Pancreas (tissue), 10 donors: ENCODE measurements at places on chromosomes 6 and 20. TPM values are rescaled to one million over a fixed set of nuclear protein-coding genes. Genes with fewer than 3 reads are reported as not detected.

Gene TCF21
- polyA plus RNA-seq, result 0.53 TPM

Gene TFAP2D
- polyA plus RNA-seq, result not detected

Gene PLA2G7
- polyA plus RNA-seq, result 0.19 TPM

Gene TASP1
- 6.7 TPM for polyA plus RNA-seq

Gene CTAGE9
- polyA plus RNA-seq, result not detected

Gene LIME1
- 46.6 TPM for polyA plus RNA-seq

Gene TMX4
- polyA plus RNA-seq, result 5.6 TPM

Gene MOXD1
- 0.52 TPM for polyA plus RNA-seq

Gene TSBP1
- not detected for polyA plus RNA-seq
